ENCODE measurements at places on chromosomes 12 and 14.

DNA sequence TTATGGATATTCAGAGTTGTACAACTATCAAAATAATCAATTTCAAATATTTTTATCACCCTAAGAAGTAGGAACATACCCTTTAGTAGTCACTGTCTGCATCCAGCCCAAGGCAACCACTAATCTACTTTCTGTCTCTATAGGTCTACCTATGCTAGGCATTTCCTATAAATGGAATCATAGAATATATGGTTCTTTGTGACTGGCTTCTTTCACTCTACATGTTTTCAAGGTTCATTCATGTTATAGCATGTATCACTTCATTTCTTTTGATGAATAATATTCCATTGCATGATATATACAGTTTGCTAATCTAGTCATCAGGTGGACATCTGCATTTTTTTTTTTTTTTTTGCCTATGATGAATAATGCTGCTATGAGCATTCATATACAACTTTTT lies 112.4 kb downstream of the PPP1R12A start:
- DNase-seq, result no peak

- DNase-seq, result no peak
Observed at GRCh38 chr14:51394384-51394783, 154.3 kb downstream of the TMX1 start.

DNA sequence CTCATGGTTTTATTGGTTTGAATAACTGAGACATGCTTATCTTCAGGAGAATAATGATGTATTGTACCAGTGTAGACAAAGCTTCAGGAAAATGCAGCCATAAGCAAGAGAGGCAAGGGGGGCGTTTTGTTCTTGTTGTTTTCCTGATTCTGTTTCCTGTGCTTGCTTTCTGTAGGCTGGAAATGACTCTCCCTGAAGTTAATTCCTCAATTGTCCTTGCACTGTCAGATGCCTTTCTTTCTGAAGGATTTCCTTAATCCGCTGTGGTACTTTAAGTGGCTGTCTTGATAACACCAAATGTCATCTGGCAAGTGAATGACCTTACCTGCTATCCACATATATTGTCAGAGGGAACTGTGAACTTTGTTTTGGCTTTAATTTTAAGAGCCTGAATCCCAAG lies 220.0 kb downstream of the NEDD1 start:
- DNase-seq, result no peak

GRCh38 chr12:104516821-104517220 lies 60.1 kb downstream of the CHST11 start:
- DNase-seq, result no peak

DNA sequence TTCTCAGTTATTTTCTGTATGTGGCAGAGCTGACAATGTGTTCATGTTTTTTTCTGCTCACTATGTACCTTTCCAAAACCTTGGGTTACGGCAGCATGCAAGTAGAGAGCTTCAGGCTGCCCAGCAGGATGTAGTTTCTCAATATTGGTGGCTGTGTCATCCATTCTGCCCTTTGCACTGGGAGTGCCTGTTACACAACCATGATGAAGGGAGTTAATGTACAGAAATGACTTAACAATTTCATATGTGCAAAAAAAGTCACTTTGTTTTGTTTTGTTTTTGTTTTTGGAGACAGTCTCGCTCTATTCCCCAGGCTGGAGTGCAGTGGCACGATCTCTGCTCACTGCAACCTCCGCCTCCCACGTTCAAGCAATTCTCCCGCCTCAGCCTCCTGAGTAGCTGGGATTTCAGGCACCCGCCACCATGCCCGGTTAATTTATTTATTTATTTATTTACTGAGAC lies 6.1 kb upstream of the CNIH1 start:
- DNase-seq, result no peak

- no peak for DNase-seq
Observed at GRCh38 chr12:66533767-66534166, 145.1 kb downstream of the GRIP1 start.

DNA sequence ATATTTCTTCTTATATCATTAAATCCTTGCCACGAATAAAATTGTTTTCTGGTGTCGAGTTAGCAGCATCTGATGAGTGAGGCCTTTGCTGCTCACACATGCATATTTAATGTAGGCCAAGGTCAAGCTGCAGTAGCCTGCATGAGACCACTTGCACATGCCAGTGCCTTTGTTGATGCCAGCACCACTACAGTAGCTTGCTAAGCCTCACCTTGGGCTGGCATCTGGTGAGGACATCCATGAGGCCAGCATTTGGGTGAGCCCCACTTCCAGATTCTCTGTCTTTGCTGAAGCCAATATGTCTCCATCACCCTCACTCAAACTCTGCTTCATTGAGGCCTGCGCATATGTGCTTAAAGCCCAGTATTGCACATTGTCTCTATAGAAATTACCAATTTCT lies 8.0 kb downstream of the CCDC59 start:
- no peak for DNase-seq

DNA sequence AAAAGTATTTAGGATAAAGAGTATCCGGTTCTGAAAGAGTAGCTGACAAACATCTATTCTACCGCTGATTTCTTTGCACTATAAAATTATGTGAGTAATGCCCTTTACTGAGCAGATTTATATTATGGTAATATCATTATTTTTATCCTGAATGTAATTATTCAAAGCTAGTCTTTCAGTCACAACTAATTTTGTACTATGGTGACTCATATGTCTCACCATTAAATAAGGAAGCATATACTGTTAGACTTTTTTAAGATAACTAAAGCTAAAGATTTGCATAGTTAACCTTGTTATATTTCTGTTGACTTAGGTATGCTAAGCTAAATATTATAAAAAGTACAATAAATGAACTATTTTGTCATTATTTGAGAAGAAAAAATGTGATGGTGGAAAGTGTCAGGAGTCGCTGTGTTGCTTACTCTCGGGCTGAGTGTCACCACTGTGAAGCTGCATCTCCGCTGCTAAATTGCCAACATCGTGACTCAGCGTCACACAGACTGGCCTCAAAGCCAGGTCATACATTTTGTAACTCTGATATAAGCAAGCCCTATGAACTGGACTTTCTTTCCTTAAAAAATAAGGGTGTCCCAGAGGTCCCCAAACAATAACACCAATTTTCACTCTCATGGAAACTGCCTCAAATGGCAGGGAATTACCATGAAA lies 69.1 kb upstream of the SSTR1 start:
- no peak for DNase-seq

DNA sequence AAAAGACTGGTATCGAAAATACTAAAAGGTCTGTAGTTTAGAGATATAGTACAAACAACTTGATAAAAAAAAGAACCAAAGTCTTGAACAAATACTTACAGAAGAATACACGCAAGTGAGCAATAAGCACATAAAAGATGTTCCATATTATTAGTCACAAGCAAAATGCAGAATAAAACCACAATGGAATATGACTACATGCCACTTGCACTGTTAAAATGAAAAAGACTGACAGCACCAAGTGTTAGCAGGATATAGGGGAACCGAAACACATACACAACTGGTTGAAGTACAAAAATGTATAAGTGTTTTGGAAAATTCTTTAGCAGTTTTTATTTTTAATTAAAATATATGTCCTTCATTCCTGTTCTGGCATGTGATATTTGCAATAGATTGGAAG lies 3.6 kb downstream of the CLEC2A start:
- no peak for DNase-seq

DNA sequence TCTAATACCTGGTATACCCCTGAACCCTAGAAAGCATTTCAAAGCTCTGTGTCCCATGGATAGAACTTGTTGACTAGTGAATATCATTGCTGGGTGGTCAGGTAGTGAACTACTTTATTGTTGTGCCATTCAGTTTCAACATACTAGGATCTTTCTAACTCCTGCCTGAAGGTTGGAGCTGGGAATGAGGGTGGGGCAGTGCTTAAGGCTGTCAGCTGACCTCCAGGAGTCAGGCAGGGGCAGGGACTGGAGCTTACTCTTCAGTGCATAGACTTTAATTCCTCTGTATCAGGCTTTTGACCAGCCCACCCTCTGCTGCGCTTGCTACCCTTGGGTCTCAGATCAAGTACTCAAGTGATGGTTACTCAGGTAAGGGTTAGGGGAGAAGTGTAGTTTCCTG lies 102.6 kb upstream of the RFX4 start:
- no peak for DNase-seq

- DNase-seq, result no peak
Observed at GRCh38 chr12:13745111-13745860, 236.1 kb downstream of the GRIN2B start.

DNA sequence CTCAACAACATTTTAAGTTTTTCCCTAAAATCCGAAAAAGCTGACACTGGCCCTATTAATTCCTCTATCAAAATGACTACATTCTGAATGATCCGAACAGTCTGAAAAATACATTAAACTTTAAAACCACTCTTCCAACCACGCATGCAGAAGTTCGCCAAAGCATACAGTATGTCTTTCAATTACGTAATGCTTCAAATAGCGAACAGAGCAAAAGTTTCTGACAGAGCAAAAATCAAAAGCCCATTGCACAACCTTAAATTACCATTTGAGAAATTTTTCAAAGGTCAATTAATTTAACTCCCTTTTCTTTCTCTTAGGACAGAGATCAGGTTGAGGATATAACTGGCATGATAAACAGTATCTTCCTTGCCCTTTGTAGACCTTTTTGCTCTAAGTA lies 33.2 kb downstream of the LRIG3 start:
- no peak for DNase-seq

DNA sequence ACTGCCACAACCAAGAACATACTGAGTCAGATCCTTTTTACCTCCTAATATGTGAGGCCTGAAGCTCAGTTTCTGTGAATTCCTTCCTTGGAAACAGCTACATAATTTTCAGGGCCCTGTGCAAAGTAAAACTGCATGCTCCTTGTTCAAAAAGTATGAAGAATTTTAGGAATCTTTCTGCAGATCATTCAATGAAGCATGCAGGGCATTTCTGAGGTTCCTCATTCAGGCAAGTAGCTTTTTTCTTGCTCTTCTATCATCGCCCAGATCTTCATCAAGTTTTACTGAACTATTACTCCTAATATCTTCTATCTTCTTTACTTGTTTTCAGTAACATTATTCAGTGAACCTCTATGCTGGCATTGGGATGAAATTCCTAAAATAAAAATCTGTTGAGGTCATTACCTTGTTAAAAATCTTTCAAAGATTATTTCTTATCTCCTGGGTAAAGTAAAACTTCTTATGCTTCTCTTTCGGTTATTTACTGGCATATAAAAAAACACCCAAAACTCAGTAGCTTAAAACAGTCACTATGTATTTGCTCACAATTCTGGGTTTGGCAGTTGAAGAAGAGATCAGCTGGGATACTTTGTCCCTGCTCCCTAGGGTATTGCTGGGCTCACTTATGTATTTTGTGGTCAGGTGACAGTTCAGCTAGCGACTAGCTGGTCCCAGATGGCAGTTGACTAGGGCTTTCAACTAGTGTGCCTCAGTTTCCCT lies 42.6 kb upstream of the KRR1 start:
- no peak for DNase-seq

Measured in activated naive CD4-positive, alpha-beta T cell treated with anti-CD3 and anti-CD28 coated beads for 36 hours (primary cell).